ENCODE measurements at places on chromosomes 1 and 21. TPM values are rescaled to one million over a fixed set of nuclear protein-coding genes. Genes with fewer than 3 reads are reported as not detected.
A peak's percentile ranks its signal among the peaks of the same experiment; 100 is the strongest.

- no peak for DNase-seq
Measured at GRCh38 chr1:198887866-198888265, 249.0 kb downstream of the PTPRC start.

The DMRTA2 gene
- not detected for total RNA-seq

GRCh38 chr21:17201741-17202260 is 311.0 kb upstream of the CXADR start:
- DNase-seq, result no peak

The S100A2 gene
- not detected for total RNA-seq

The FOXD3 gene
- not detected for total RNA-seq

DNA sequence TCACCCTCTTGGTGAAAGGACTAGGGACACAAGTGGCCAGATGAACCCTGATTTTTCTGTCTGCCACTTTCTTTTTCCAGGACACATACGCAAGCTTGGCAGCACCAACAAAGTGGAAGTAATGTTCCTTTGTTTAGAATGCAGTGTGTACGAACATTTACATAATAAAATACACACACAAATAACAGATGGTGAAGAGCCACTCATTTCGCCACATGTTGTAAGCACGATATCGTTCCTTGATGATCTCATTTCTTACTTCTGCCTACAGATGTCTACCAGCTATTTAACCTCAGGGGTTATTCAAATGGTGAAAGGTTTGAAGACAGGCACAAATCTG is 670.2 kb upstream of the CXADR start:
- DNase-seq, result no peak

GRCh38 chr1:172894349-172895049 is 156.2 kb downstream of the TNFSF18 start:
- DNase-seq, result no peak

- DNase-seq, result peak; percentile 8
Measured at GRCh38 chr1:59178339-59179187, 118.3 kb upstream of the FGGY start.

DNA sequence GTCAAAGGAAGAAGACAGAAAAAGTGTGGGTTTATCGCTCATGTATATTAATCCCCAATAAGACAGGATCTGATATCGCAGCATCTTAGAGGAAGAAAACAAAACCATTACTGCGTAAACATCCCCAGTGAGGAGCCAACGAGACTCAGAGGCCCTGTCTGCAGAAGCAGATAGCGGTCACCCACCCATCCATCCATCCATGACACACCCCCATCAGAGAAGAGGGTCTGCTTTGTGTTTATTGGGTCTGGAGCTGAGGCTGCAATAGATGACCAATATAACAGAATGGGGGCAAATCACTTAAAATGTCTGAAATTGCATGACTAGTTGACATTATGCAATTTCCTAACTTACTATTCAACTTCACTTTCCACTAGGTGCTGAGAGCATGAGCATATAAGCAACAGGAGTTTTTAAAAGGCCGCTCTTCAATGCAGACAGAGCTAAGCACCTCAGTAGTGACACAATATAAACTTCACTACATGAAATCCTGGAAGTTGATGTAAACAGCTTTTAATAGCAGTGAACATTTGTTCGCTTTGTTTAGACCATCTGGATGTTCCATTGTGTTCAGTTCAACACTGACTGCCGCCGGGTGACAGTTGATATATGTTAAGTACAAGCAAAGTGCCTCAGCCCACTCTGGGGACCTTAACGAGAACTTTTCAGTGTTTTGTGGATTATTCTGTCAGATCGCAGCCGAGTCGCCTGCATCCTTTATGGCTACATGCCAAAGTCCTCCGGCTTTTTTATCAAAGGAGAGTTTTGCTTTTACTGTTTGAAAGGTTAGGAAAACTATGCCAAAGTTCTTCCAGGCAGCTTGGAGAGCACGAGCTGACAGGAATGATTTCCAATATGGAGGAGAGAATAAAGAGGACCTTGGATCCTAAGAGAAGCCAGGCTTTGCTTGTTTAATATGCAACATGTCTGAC is 167.5 kb downstream of the ZNF281 start:
- DNase-seq, result no peak
